ENCODE measurements at places on chromosomes 2 and 18. TPM values are rescaled to one million over a fixed set of nuclear protein-coding genes. Genes with fewer than 3 reads are reported as not detected.

TMEM37 gene
- polyA plus RNA-seq = 7.6 TPM

NAT8 gene
- polyA plus RNA-seq = not detected

ATG9A gene
- polyA plus RNA-seq = 85.0 TPM

LONRF2 gene
- 0.36 TPM for polyA plus RNA-seq

CKAP2L gene
- polyA plus RNA-seq = 4.0 TPM

WNT6 gene
- 0.49 TPM for polyA plus RNA-seq

ANKRD30BL gene
- not detected for polyA plus RNA-seq

APLF gene
- 5.3 TPM for polyA plus RNA-seq

CCL20 gene
- polyA plus RNA-seq = 0.21 TPM

Data from cardiac muscle cell (in vitro differentiated cells and primary cell).